EL (cell line): ENCODE measurements at places on chromosomes 6 and 20.

GRCh38 chr6:97423190-97423589 is 140.2 kb upstream of the MMS22L start:
- DNase-seq: no peak

- no peak for DNase-seq
Observed at GRCh38 chr6:57017841-57018240, 28.7 kb upstream of the KIAA1586 start.

GRCh38 chr20:2507875-2508630 is 662 bp downstream of the ZNF343 start:
- peak; percentile 34 for DNase-seq

DNA sequence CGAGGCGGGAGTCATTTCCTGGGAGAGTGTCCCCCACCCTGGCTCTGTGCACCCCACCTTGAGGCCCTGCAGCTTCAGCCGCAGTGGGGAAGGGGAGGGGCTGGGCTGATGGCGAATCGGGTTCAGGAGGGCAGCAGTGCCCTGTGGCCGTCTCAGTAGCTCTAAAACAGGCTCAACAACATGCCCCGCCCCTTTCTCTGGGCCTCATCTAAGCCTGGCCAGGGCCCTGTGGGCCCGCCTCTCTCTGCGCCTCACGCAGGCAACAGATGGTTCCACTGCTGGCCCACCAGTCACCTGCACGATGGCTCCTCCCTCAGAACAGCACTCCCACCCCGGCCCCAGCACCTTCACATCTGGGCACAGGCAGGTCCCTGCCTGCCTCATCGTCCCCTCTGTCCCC is 30.2 kb downstream of the CHRNA4 start:
- no peak for DNase-seq

DNA sequence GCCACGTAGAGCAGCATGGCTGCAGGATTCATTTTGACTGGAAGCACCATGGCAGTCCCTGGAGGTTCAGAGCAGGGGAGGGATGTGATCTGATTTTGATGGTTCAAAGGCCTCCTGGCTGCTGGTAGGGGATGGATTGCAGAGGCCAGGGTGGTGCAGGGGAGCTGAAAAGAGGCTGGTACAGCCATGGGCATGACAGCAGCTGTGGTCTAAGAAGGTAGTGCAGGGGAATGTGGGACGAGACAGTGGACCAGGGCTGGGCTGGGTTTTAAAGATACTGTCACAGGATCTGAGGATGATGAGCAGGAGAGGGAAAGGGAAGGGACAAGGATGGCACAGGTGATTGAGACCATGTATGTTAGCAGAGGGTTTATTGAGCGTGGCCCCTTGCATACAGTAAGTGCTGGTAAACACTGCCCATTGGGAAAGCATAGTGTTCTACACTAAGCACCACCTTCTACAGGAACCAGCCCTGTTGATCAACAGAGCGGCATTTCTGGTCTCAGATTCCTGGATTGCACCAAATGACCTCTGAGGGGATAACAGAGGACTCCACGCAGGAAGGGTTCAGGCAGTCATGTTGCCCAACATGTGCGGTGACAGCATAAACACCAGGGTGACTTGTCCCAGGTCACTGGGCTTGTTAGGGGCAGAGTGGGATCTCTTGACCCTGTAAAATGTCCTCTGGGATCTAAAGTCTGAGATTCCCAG is 14.5 kb upstream of the SIRPA start:
- DNase-seq: no peak

GRCh38 chr20:21026951-21027350 is 79.2 kb downstream of the LINC00237 start:
- no peak for DNase-seq

DNA sequence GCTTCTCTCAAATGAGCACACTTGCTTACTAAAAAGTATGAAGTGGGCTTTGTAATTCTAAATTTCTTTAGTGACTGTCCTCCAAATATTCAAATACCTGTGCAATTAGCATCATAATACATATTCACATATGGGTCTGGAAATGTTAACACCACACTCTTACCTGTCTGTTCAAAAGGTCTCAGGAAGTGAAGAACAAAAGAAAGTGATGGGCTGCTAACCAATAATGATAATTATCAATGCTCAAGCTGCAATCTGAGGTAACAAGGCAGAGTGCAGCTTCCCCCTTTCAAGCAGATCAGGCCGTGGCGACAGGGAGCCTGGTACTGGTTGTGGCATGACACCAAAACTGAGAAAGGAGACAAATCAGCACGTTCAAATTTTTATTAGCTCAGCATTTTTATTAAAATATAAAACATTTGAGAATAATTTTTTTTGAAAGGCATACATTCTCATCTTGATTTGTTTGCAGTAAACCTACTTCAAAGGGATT is 1044.7 kb upstream of the EPHA7 start:
- DNase-seq: no peak

DNA sequence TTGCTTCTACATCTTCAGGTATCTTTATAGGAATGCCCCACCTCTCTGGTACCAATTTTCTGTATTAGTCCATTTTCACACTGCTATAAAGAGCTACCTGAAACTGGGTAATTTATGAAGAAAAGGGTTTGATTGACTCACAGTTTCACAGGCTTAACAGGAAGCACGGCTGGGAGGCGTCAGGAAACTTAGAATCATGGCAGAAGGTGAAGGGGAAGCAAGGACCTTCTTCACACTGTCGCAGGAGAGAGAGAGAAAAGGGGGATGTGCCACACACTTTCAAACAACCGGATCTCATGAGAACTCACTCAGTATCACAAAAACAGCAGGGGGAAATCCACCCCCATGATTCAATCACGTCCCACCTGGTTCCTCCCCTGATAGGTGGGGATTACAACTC is 24.4 kb upstream of the LY86 start:
- DNase-seq: no peak

GRCh38 chr20:25296094-25297093 is 48.5 kb downstream of the PYGB start:
- peak; percentile 28 for DNase-seq

- DNase-seq: no peak
Observed at GRCh38 chr6:24554474-24554873, 59.7 kb downstream of the ALDH5A1 start.

DNA sequence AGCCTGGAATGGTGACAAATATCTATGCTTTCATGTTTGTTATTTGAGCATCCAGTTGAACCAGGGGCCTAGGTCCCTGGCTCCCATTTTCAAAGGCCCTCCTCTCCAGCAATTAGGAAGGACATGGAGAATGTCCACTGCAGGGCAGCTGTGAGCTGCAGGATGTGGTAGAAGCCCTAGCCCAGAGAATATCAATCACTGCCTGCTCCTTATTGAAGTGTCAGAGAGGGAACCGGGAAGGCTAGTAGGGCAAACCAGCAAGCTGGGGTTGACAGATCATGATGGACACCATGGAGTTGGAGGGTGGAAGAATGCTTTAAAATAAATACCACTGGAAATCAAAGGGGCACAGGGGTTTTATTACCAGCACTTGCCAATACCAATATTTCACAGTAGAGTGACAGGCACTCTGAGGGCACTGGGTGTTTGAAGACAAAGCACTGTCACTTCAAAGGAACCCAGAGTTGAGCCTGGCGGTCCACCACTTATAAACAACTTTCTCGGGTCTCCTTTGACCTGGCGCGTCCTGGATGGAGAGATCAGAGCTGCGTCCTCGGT is 47.7 kb downstream of the ZNF831 start:
- DNase-seq: no peak

DNA sequence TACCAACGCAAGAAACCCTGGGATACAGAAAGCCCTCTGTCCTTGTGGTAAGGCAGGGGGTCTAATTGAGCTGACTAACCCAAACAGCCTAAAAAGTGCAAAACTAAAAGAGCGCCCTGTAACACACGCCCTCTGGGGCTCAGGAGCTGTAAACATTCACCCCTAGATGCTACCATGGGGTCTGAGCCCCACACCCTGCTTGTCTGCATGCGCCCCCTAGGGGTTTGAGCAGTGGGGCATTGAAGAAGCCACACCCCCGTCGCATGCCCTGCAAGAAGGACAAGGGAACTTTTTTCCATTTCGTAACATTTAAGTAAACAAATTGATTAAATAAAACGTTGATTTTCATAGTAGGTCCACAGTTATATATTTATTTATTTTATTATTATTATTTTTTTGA is 616.9 kb upstream of the MAN1A1 start:
- DNase-seq: no peak

GRCh38 chr20:54218470-54218869 is 10.6 kb downstream of the PFDN4 start:
- no peak for DNase-seq

- peak; percentile 67 for DNase-seq
Observed at GRCh38 chr6:166624275-166624674, 2.8 kb downstream of the RPS6KA2 start.

- DNase-seq: peak; percentile 46
Observed at GRCh38 chr20:21505161-21505809, 8.6 kb downstream of the NKX2-2 start.

GRCh38 chr20:22542427-22542826 is 41.9 kb downstream of the FOXA2 start:
- no peak for DNase-seq

DNA sequence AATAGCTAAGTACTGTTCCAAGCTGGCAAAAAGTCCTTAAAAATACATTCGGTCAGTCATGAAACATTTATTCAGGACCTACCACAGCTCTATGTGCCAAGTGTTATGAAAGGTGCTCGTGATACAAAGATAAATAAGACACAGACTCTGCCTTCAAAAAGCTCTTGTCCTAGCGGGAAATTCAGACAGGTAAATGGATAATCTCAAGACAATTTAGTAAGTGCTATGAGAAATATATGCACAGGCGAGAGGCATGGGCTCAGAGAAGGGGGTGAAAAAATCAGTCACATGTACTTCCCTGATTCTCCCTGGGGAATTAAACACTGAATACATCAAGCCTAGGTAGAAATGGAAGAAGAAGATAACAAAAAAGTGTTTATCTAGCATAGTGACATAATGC is 49.8 kb upstream of the HEY2 start:
- no peak for DNase-seq

DNA sequence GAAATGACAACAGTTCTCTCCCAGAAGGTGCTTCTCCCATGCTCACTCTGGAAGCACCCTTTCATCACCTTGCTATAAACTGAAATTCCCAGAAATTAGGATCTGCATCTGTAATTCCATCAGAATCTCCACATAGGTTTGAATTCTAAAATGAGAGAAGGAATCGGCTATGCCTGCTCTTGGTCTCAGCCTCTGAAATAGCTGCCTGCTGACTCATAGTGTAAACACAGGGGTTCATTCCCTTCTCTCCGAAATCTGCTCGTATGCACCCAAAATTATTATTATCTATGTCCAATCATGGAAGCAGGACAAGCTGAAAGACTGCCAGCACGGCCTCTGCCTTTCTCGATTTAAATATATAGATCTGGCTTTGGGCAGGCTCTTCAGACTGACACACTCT is 74.6 kb upstream of the TAB2 start:
- peak; percentile 68 for DNase-seq

GRCh38 chr6:143619824-143620401 is 57.9 kb upstream of the PHACTR2 start:
- no peak for DNase-seq
